GM12864 (cell line): ENCODE measurements at places on chromosomes 1 and 21.

GRCh38 chr1:118973531-118974137 lies 14.5 kb downstream of the TBX15 start:
- no peak for DNase-seq

DNA sequence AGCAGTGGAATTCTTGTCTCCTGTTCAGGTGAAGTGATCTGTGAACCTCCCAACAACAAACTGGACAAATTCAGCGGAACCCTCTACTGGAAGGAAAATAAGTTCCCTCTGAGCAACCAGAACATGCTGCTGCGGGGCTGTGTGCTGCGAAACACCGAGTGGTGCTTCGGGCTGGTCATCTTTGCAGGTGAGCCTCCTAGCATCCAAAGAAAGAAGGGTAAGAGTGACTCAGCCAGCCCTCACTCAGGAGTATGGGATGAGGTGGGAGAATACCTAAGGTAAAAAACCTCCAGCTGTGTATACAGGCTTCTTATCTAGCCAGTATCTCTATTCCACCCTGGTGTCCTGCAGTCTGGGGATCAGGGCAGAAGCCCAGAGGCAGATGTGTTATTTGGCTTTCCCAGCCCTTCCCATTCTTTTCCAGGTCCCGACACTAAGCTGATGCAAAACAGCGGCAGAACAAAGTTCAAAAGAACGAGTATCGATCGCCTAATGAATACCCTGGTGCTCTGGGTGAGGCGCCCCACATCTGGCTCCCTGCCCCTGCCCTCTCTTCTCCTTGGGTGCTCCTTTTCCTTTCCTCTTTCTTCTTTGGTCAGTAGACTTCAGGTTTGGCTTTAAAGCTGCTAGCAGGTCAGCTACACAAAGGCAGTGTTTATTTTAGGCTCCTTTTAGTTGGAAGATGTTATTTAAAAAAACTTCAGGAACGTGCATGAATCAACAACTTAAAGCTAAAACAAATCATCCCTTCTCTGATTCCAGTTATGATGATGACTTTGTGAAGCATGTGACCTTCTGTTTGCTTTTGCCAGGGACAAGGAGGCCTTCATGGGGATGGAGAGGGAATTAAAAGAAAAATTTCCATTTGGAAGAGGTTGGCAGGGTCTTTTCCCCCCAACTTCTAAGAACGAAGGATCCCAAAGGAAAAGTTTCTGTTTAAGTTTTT lies 9.0 kb downstream of the ATP8B2 start:
- no peak for DNase-seq

DNA sequence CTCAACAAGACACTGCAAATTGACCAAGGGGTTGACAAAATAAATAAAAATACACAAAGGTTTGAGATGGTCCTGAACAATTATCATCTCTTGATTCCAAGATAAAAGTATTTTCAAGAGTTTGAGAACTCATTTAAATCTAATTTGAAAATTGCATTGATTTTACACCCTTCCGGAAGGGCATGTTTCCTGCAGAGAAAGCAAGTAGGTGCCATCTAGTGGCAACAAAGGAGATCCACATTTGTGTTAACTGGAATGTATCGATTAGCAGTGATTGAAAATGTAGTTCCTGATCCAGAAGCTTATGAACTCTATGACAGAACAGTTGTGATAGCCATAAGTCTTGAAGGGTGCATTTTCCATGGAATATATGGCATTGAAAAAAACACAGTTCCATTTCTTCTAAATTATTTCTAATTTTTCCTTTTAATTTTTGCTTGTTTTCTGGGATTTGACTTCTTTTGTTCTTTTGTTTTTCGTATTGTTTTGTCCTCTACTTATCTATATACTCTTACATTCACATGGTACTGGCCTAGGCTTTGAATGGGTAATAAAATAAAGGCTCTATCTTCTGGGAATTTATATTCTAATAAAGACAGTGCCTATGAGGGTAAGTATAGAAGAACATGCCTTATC lies 143.7 kb downstream of the DNM3 start:
- peak; percentile 16 for DNase-seq

DNA sequence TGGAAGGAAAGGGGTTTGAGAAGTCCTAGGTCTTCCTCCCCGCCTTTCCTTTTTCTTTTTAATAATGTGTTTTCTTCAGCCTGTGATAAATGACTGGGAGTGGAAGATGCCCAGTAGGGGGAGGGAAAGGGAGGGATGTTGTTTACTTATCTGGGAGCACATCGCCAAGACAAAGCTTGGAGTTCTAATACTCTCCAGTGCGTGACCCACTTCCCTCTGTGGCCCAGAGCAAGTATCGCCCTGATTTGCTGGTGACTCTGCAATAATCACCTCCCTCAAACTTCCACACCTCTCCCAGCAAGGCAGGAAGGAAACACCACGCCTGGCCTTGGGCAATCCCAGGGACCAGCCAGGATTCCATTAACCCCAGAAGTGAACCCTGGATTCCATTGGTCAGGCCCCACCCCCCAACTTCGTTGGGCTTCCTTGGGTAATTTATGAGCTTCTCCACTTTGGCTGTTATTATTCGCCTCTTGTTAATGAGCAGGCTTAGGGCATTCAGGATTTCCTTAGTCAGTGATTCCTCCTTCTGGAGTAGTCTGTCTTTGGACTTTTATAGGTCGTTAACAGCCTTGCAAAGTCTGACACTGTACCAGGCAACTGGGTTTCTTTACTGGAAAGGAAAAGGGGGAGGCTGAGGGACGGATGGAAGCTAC lies 24.3 kb upstream of the GRHL3 start:
- DNase-seq, result no peak

GRCh38 chr1:84505493-84506001 lies 639 bp upstream of the SPATA1 start:
- no peak for DNase-seq

DNA sequence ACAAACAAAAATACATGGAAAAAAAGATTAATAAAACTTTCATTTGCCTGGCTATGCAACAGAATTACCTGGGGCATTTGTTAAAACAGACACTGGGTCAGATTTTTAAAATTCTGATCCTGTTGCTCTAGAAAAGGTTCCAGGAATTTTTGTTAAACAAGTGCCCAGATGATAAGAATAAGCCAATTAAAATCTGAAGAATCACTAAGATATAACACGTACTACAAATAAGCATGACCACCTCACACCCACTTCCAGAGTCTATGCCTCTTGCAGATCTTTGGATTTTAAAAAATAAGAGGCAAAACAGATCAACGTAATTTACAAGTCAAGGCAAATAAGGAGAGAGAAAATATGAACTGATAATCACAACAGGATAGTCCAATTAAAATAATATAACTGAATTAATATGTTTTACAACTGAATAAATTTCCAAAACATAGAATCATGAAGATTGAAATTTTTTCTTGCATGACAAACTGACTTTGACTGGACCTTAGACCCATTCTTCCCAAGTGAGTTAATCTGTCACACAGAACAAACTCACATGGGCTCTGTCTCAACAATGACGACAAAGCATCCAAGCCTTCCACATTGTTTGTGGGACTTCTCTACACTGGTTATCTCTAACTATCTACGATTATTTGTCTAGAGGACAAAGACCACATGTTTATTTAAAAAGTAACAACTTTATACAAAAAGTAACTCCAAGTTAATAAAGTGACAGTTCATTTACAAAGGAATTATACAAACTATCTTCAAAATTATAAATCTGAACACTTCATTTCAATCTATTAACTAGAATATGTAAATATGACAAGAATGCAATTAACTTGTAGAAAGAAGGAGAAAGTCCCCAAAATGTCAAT lies 56.9 kb downstream of the COP1 start:
- no peak for DNase-seq

DNA sequence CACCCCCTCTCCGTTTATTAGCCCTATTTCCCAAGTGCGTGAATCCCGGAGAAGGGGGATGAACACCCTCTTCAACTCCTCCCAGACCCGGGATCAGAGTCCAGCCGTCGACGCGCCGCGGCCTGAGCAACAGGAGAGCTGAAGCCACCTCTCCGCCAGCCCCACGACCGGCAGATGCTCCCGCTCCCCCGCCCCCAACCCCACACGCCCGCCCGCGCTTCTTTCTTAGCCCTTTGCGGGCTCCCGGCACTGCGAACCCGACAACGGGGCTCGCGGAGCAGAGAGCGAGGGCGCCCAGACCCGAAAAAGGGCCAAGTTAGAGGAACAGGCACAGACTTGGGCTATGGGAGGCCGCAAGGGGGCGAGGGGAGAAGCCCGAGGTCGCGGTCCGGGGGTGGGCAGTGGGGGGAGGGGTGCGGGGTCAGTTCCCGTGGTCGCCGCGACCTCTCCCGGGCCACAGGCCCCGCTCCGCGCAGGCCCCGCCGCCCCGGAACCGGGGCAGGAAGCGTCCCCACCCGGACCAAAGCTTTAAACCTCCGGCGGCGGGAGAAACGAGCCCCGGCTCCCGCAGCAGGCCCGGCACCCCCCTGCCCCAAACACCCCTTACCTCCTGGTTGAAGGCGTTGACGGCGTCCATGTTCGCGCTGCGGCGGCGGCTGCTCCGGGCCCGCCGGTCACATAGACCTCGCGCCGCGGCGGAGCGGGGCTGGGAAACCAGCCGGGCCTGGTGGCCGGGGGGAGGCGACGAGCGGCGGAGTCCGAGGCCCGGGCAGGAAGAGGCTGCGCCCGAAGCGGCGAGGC lies 662 bp downstream of the SCAF4 start:
- no peak for DNase-seq

DNA sequence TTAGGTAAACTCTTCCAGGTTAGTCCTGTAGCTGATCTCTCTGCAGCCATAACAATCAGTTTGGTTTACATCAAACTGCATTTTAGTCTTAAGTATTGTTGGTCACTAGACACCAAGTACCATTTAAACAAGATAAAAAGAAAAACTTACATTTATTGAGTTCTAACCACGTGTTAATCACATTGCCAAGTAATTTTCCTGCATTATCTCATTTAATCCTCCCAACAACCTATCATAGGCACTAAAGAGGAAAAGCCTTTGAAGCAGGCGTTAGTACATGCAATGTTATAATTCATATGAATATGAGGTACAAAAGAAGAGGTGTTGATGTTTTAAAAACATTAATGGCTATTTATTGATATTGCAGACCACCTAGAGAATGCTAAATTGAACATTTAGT lies 9.0 kb downstream of the DR1 start:
- DNase-seq, result no peak
